ENCODE measurements at places on chromosomes 1 and 21.

- DNase-seq = no peak
Measured at GRCh38 chr1:168391851-168392681, 111.4 kb downstream of the TBX19 start.

DNA sequence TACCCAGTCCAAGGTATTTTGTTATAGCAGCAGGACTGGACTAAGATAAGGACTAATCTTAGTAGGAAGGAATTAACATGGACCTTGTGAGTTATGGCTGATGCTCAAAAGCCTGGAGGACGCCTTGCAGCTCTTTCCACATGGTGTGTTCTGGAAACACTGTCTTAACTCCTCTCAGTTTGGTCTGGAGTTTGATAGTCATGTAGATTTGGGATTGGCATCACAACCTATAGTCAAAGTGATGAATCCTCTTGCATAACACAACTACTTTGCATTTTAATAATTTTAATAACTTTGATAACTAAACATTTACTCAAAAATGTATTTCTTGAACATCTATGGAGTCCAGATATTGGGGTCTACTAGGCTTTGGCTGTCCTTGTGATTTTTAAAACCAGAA is 293.7 kb downstream of the KIF26B start:
- no peak for DNase-seq

GRCh38 chr21:36929622-36930021 is 36.8 kb downstream of the HLCS start:
- DNase-seq = peak; percentile 12

DNA sequence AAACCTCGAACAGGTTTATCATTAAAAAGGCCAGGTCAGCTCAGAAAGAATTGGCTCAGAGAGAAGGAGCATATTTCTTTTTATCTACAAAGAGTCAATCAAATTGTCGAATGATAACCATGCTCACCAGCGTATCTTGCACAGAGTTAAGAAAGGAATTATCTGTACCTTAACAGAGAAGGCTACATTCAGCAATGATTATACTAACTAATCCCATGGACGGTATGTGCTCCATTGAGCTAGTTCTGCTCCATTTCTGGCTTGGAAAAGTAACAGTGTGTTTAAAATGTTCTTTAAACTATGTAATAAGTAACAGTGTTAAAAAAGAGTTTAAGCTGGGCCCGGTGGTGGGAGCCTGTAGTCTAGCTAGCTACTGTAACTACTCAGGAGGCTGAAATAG is 4.2 kb downstream of the UBR4 start:
- no peak for DNase-seq

GRCh38 chr1:231091831-231092301 is 51.8 kb upstream of the FAM89A start:
- DNase-seq = peak; percentile 39

DNA sequence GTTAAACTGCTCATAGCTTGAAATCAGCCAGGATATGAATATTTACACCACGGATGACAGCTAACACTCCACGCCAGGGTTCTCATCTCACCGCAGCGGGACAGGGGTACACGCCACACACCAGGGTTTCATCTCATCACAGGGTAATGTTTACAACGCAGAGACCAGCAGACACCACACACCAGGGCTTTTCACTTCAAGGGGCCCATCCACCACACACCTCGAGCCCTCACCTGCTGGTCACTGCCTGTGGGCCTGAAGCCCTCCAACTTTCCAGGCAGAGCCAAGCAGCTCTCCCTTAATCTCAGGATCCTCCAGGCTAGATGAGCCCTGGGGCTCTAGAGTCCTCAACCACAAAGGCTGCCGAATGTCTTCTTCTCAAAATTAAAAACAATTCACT is 1.3 kb upstream of the KRTAP10-12 start:
- no peak for DNase-seq

DNA sequence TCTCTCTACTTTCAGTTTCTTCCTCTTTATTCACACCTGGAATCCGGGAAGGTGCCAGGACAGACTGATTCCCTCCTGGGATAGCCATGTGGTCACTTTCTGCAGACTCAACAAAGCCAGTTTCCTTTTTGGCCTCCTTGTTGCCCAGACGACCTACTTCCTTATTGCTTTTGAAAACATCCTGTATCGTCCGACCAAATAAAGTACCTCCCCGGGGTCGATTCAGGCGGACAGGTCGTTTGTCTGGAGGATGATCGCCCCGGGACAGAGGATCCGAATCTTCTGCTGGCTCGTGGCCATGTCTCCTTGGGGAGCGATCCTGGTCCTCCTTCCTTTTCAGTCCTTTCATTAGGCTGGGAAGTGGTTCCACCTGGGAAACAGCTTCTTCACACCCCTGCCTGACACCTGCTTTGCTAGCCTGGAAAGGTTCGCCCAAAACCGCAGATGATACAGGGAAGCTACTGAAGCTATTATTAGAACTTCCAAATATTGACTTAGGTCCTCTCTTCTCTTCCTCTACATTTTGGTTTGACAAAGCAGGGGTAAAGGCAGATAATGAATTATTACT is 1.2 kb downstream of the MCM3AP start:
- no peak for DNase-seq

DNA sequence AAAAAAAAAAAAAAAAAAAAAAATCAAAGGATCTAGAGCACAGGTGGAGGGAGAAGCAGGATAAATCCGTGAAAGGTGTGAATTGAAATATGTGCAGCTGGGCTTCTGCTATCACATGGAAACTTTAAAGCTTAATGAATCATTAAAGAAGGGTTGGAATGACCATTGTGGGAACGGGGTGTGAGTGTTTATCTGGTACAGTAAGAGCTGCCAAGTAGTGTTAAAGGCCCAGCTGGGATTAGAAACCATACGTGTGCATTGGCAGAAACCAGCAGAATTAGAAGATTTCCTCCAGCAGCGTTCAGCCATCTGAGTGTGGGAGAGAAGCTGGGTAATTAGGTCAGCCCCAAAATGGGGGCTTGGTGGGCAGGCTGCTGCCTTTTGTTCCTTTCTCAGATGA is 13.5 kb downstream of the FALEC start:
- DNase-seq = no peak

DNA sequence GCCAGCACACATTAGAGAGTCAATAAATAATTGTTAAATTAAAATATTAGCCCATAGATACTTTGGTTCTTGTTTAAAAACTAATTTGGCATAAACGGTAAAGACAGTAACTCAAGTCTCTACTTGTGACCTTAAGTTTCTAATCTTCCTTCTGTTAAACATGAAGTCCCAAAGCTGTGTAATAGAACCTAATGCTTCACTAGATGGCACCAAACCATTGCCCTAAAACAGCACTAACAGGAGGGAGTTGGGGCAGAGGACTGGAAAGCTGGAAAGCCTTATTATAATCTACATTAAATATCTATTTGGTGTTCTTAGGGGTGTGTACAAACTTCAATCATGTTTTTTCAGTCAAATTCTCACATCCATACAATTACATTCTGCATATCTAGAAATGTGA is 176.7 kb downstream of the OLFM3 start:
- DNase-seq = no peak

DNA sequence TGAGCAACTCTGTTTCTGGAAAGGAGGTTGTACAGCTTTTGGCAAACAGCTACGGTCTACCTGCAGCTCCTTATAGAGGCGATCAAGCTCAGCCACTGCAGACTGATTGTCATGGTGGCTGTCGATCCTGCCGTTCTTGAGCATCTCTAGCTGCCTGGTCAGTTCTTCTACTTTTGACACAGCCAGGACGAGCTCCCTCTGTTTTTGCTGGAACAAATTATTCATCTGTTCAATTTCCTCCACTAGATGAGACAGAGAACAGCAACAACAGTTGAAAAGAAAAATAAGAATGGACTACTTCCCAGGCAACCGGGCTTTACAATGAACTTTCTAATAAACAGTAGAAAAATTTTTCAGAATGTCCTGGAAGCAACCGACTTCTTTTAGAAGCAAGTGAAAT is 42.5 kb downstream of the TP53BP2 start:
- no peak for DNase-seq

GRCh38 chr1:201648066-201648906 is 109.4 kb downstream of the NAV1 start:
- peak; percentile 84 for DNase-seq

- DNase-seq = no peak
Measured at GRCh38 chr1:12669529-12670068, 25.7 kb downstream of the AADACL4 start.
